B cell (primary cell): ENCODE measurements at places on chromosomes 5 and 9.

GRCh38 chr5:104734046-104734445 is 1171.5 kb upstream of the NUDT12 start:
- no peaks in the 10 kb centered on the region for H3K4me1 ChIP-seq
- no peak overlapping the region for H3K27ac ChIP-seq
- H3K36me3 ChIP-seq = no peaks in the 10 kb centered on the region
- no peak overlapping the region for H3K4me3 ChIP-seq

DNA sequence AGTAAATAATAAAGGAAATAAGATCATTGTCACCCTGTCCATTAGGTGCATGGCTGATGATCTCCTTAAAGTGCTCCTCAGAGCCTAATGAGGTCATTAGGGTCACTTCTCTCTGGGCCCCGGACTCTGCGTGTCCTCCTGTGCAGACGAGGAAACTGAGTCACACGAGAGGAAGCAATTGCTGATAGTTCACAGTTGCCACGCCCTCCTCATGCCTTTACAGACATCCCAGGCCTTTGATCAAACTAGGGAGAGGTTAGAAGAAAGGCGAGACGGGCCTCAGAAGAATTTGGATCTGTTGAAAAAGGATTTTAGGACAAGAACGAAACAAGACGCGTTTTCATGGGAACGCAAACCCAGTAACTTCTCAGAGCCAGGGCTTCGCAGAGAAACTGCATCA is 32.0 kb upstream of the MSX2 start:
- no peak for DNase-seq
- no peaks in the 10 kb centered on the region for H3K36me3 ChIP-seq
- peaks cover 5% of the 10 kb centered on the region for H3K4me1 ChIP-seq
- H3K4me3 ChIP-seq = no peak overlapping the region
- no peaks in the 10 kb centered on the region for H3K27me3 ChIP-seq
- H3K27ac ChIP-seq = no peak overlapping the region

- no peak overlapping the region for H3K4me3 ChIP-seq
- H3K27me3 ChIP-seq = no peaks in the 10 kb centered on the region
- DNase-seq = no peak
- no peaks in the 10 kb centered on the region for H3K36me3 ChIP-seq
Measured at GRCh38 chr5:149073213-149073612, 10.4 kb upstream of the SH3TC2 start.

DNA sequence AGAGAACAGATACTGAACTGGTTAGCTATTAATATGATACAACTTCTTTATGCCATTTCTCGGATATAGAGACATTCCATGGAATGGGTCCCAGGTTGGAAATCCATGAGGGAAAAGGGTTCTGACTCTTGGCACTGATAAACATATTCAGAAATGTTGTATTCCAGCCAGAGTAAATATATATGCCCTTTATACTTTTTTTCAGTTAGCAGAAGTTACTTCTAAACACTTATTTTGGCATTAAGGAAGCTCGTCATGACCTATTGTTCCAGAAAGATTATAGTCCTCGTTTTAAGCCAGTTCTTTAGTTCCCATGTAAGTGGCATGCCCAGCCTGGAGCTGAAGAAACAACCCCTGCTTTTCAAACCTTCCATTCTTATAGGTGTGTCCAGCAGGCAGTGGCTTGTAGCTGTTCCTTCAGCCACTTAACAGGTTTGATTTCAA is 181.6 kb downstream of the CD180 start:
- no peak overlapping the region for H3K27ac ChIP-seq
- no peaks in the 10 kb centered on the region for H3K4me1 ChIP-seq
- H3K36me3 ChIP-seq = no peaks in the 10 kb centered on the region
- DNase-seq = no peak
- H3K27me3 ChIP-seq = no peaks in the 10 kb centered on the region

DNA sequence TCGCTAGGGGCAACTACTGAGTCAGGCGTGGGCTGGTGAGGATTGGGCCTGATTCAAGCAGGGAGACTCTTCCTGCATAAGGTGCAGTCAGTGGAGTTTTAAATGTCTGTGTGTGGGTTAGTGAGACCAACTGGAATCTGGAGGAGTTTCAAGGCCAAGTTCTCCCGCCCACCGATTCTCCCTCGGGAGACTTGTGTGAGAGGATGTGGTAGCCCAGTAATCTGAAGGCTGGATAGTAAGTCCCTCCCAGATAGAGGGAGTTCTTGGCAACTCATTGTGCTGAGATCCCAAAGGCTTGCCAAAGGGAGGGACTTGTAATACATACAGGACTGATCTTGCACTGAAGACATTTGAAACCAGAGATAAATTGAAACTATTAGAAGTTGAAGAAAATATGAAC is 51.8 kb downstream of the WDR36 start:
- no peaks in the 10 kb centered on the region for H3K4me1 ChIP-seq
- H3K27ac ChIP-seq = no peak overlapping the region
- H3K36me3 ChIP-seq = no peaks in the 10 kb centered on the region
- no peak overlapping the region for H3K4me3 ChIP-seq

DNA sequence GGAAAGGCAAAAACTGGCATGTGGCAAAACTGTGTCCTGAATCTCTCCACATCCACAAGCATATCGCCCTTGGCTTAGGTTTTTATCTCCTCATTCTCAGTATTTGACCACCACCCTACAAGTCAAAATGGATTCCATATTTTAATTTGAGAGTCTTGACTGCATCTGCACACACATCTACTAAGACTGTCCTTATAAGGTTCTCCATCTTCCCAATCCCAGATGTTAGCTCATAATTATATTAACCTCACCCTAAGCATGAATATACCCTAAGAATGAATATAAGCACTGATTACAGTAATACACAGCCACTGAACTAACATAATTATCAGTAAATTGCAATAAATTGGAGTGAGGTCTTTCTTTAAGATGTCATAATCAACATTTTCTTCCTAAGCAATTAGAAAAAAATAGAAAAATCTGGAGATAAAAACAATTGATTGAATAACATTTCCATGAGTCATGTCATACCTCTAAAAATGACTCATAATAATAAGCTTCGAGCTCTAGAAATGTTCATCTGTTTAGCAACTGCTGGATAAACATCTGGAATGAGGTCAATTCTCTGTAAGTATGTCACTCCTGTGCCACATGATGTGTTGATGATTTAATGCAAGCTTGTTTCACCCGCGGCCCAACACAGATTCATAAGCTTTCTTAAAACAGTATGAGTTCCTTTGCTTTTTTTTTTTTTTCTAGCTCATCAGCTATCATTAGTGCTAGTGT is 39.9 kb upstream of the PAM start:
- no peak overlapping the region for H3K4me3 ChIP-seq
- no peaks in the 10 kb centered on the region for H3K4me1 ChIP-seq
- no peak for DNase-seq
- no peaks in the 10 kb centered on the region for H3K27me3 ChIP-seq
- no peak overlapping the region for H3K27ac ChIP-seq
- no peaks in the 10 kb centered on the region for H3K36me3 ChIP-seq

- no peak overlapping the region for H3K4me3 ChIP-seq
- no peaks in the 10 kb centered on the region for H3K27me3 ChIP-seq
- no peak overlapping the region for H3K27ac ChIP-seq
- H3K4me1 ChIP-seq = peaks cover 8% of the 10 kb centered on the region
Measured at GRCh38 chr5:89703817-89704216, 705.7 kb downstream of the CETN3 start.

DNA sequence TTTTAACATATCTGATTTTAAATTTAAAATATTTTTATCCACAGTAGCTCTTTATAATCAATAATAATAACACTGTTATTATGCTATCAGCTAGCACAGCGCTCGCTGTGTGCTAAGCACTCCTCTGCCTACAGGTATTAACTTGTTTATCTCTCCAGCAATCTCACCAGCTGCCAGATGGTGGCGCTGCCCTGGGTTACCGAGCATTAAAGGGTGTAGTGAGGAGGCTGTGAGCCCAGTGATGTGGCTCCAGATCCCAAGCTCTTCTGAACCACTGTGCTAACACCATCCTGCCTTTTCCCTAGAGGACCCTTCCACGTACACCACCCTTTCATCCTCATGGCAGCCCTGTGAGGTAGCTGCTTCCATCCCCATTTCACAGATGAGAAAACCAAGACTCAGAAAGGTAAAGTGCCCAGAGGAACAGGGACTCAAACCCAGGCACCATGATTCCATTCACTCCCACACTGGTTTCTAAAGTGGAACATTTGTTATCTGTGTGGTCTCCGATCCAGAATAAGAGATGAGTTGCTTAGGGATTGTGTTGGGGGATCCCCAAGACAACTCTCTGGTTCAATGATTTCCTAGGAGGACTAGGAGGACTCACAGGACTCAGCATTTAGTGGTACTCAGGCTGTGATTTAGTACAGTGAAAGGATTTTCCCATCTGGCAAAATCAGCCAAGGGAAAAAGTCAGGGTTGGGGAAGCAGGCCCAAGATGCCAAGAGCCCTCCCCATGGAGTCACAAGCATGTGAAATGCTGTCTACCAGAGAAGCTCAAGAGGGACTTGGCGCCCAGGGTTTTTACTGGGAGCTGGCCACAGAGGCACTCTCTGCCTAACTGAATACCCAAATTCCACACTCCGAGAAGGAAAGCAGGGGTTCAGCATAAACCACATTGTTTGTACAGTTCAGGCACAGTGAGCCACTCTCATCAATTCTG is 7.0 kb downstream of the IGFBPL1 start:
- no peak for DNase-seq
- no peaks in the 10 kb centered on the region for H3K4me1 ChIP-seq
- no peaks in the 10 kb centered on the region for H3K36me3 ChIP-seq
- H3K4me3 ChIP-seq = no peak overlapping the region
- H3K27ac ChIP-seq = no peak overlapping the region

DNA sequence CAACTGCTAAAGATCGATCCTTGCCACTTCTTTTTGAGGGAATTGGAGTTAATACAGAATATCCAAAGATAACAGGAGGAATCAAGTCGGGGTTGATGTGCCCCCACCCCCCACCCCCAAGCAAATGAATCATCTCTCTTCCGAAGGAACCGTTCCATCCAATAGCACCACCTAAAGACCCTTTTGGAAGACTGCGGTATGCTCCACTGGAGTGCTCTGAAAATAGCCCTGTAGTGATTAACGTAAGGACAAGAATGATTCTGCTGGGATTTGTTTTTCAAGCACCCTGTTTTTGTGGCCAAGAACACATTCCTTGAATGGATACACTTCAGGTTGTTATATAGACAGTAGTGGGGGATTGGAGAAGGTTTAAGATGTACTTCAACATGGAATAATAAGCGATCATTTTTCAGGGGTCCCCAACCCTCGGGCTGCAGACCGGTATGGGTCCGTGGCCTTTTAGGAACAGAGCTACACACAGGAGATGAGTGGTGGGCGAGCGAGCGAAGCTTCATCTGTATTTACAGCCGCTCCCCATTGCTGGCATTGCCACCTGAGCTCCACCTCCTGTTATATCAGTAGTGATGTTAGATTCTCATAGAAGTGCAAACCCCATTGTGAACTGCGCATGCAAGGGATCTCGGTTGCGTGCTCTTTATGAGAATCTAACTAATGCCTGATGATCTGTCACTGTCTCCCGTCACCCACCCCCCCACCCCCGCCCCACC is 44.5 kb upstream of the TMEM252 start:
- no peak overlapping the region for H3K4me3 ChIP-seq
- H3K27ac ChIP-seq = no peak overlapping the region
- H3K4me1 ChIP-seq = peaks cover 5% of the 10 kb centered on the region
- DNase-seq = no peak

GRCh38 chr5:168879929-168880328 is 300.8 kb upstream of the PANK3 start:
- peak; percentile 35 for DNase-seq
- no peak overlapping the region for H3K27ac ChIP-seq
- peaks cover 27% of the 10 kb centered on the region for H3K27me3 ChIP-seq
- H3K4me3 ChIP-seq = no peak overlapping the region
- H3K36me3 ChIP-seq = no peaks in the 10 kb centered on the region

DNA sequence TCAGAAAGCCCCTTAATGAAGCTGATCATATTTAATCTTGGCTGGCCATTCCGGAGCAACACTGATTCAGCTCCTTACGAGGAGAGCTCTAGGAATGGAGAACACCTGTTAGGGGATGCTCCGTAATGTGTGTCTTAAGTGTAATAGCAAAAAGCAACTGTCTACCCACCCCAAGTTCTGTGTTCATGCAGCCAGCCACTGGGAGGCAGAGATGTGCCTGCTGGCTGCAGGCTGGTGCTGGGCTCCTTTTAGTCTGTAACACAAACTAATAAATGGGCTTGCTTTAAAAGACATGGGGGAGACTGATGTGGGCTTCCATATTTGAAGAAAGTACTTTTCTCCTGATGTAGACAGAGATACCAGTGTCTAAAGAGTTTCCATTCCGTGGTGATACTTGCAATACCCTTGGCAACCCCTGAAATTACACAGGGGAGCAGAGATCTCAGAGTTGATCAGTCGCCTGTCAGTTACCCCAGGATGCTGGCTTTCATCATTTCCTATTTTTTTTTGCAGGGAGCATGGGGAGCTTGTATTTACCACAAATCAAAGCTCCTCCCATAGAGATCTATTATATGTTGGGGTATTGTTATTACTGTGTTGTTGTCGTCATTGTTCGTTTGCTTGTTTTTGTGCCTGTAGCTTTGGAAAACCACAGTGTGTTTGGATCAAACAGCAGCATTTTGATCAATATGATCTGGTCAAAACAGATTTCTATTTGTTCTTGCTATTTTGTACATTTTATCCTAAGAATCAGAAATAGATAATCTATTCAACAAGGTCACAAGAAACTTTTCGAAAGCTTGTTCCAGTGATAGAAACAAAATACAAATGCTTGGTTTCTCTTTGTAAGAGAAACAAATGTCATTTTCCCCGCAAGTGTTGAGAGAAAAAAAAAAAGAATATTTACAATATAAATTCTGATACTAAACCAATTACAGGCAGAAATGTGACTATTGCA is 65.8 kb downstream of the MTX3 start:
- no peaks in the 10 kb centered on the region for H3K27me3 ChIP-seq
- no peak for DNase-seq
- H3K4me1 ChIP-seq = no peaks in the 10 kb centered on the region
- H3K36me3 ChIP-seq = no peaks in the 10 kb centered on the region
- no peak overlapping the region for H3K4me3 ChIP-seq
- H3K27ac ChIP-seq = no peak overlapping the region

GRCh38 chr5:167280111-167280510 is 1011.3 kb upstream of the WWC1 start:
- H3K36me3 ChIP-seq = no peaks in the 10 kb centered on the region
- H3K4me1 ChIP-seq = no peaks in the 10 kb centered on the region
- H3K4me3 ChIP-seq = no peak overlapping the region
- no peak for DNase-seq

- no peaks in the 10 kb centered on the region for H3K36me3 ChIP-seq
- H3K4me1 ChIP-seq = no peaks in the 10 kb centered on the region
- no peak overlapping the region for H3K27ac ChIP-seq
- H3K4me3 ChIP-seq = no peak overlapping the region
- no peak for DNase-seq
Measured at GRCh38 chr9:8241201-8241600, 441.6 kb upstream of the DMAC1 start.

- no peak overlapping the region for H3K27ac ChIP-seq
- H3K4me3 ChIP-seq = no peak overlapping the region
Measured at GRCh38 chr9:133155156-133155555, 8.6 kb downstream of the GBGT1 start.

DNA sequence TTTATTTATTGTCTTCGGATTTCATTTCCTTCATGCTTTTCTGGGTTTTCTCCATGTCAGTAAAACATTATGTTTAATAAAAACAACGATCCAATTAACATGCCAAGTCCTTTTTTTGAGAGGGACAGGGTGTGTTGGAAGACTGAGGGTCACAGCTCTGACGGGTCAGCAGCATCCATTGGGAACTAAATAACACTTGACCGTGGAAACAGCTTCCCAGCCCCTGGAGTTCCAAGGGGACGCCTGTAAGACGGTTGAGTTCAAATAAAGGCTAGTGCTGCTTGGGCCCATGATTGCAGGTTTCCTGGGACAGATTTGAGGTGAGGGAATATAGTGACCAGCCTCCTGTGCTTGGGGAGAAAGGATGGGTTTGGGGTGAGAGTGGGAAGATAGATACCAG is 30.4 kb upstream of the NEURL1B start:
- DNase-seq = no peak
